CD4-positive, alpha-beta T cell treated with Interleukin-10 for 1 hour (primary cell): ENCODE measurements at places on chromosomes 2 and 18.

- DNase-seq: no peak
Observed at GRCh38 chr2:217735899-217736298, 266.9 kb downstream of the TNS1 start.

- no peak for DNase-seq
Observed at GRCh38 chr2:216298719-216299495, 73.4 kb downstream of the MARCHF4 start.

DNA sequence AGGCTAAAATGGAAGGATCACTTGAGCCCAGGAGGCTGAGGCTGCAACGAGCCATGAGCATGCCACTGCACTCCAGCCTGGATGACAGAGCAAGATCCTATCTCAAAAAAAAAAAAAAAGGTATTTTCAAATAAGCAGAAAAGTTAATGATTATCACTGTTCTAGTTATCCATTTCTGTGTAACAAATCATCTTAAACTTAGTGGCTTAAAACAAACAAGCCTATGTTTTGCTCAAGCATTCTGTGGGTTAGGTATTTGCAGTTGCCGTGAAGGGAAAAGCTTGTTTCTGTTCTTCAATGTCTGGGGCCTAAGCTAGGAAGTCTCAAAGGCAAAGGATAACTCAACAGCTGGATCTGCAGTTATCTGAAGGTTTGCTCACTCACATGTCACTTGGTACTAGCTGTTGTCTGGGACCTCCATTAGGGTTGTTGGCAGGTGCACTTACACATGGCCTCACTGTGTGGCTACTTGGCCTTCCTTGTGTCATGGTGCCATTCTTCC, 14.1 kb downstream of the MFF start:
- no peak for DNase-seq

DNA sequence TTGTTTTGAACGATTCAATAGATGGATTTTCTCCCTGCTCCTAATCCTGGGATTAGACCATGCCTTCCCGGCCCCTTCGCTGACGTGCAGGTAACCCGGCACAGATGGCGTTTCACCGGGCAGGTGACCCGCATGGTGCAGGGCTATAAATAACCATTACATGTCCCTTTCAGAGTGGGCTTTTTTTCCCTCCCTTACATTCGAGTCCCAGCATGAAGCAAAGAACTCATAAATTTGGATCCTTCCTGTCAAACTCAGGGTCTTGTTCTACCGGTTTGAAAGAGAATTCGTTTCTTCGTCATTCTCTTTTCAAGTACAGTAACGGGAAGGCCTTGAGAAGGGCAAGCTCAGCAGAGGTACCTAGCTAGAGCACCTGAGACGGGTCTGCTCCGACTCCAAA, 46.1 kb downstream of the EDAR start:
- DNase-seq: no peak

GRCh38 chr18:27899893-27900292, 277.0 kb downstream of the CDH2 start:
- no peak for DNase-seq

DNA sequence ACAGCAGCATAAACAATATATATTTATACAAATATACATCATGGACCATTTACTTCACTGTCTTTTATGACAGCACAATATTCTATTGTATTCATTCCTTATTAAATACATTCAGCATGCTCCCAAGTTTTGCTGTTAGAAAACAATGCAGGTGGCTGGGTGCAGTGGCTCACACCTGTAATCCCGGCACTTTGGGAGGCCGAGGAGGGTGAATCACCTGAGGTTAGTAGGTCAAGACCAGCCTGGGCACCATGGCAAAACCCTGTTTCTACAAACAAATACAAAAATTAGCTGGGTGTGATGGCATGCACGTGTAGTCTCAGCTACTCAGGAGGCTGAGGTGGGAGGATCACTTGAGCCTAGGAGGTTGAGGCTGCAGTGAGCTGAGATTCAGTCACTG, 39.0 kb downstream of the NPC1 start:
- no peak for DNase-seq

DNA sequence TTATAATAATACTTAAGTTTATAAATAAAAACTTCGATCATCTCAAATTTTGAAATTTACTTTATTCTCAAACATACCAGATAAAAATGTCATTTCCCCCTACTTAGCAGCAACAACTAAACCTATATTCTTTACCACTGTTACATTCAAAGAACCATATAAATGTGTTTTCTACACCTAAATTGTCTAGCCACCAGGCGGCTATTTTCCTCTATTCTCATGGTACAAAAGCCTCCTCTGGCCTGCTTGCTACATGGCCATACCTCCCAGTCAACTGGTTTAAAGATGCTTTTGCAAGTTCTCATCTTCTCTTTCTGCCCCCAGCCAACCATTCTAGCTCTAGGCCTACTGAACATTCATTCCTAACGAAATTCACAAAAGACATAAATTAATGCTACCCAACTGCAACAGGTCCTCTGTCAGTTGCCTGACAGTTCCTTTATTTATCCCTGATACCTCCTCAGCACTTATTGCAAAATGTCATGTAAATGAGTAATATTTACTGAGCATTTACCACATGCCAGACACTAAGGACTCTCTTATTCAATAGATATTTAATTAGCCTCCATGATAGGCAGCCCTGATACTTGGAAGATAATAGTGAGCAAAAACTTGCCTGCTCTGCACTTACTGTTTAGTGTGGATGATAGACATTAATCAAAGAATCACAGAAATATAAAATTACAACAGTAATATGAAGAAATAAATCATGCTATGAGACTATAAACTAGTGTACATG, 5.0 kb downstream of the C1D start:
- no peak for DNase-seq

DNA sequence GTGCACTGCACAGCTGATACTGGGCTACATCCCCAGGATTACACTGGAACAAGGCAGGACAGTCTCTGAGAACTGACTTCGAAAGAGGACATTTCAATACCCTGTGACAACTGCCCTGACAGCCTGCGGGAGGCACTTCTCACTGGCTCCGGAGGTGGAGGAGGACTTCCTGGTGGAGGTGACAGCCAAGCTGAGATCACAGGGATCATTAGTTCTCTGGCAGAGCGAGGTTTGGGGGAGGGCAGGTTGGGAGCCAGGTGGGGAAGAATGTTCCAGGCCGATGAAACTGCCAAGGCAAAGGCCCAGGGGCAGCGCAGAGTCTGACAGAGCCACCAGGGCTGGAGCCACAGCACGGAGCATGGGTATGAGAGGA, 28.0 kb upstream of the NPAS2 start:
- no peak for DNase-seq
